NCI-H2081 (cell line): ENCODE measurements at places on chromosomes 5 and 9.

- DNase-seq, result peak; percentile 69
Measured at GRCh38 chr9:76756268-76756640, 8.0 kb upstream of the PCA3 start.

- DNase-seq, result no peak
Measured at GRCh38 chr9:11141357-11141756, 528.6 kb upstream of the PTPRD start.

- no peak for DNase-seq
Measured at GRCh38 chr5:112217843-112218579, 201.1 kb downstream of the EPB41L4A start.

GRCh38 chr5:107104040-107104995 is 566.4 kb downstream of the EFNA5 start:
- DNase-seq, result no peak

DNA sequence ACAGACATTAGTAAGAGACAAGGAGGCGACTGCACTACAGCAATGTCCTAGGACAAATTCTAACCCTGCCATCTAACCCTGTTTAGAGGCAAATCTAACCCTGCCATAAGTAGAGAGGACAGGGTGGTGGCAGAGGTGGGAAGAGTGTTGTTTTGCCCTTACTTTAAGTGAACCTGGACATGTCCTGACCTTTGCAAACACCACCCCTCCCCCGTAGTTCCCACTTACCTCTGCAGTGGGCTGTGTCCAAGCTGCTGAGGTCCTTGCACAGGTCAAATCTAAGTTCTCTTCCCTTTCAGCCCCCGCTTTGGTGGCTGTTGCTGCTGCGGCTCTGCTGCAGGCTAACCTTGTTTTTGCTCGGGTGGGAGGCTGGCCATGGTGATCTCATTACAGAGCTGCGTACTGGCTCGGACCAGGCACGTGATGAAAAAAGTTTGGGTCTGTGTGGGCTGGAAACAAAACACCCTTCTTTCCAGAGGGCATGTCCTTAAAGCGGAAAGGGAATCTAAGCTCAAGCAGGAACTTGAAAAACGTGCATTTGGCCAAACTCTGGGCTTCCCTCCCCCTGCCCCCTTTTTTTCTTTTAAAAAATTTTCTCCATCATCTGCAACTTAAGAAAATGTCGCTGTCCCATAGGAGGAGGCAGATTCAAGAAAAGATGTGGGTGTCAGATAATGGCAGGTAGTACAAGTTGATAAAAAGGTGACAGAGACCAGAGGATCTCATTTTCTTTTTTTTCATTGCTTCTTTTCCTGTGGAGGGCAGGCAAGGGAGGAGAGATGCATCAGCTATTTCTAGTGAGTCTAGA is at the start of gene FAXDC2:
FAXDC2 (minus strand) TSS at position 349 of the 808 bp plus-strand sequence. CDS start 12,425 bp downstream, outside the sequence.
- DNase-seq, result no peak

DNA sequence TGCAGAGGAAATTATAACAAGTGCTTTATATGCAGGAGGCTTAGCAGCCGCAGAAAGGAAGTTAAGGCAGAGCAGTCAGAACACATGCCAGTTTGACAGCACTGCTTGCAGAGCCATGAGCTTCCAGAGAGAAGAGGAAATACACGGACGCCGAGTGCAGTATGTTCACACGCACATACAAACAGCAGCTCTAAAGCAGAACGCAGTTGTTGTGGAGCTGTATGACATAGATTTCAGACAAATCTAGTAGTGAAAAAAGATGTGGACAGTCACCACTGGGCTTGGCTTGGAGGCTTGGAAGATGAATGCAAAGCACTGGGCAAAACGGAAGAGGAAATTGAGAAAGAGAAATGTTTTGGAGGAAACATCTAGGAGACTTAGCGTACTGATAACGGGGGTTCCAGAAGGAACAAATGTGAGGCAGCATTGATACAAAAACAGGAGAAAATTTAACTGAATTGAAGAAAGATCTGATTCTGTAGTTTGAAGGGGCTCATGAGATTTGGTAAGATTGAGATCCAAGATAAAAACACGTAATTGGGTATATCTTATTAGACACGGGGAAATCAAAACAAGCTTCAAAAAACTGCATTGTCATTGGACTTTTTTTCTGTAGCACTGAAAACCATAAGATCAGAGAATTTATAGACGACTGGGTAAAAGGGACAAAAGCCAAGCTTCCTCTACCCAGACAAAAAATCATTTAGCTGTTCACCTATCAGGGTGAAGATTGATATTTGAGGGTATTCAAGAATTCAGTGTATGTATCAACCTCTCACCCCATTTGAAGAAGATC is 19.6 kb upstream of the ROPN1L start:
- no peak for DNase-seq

DNA sequence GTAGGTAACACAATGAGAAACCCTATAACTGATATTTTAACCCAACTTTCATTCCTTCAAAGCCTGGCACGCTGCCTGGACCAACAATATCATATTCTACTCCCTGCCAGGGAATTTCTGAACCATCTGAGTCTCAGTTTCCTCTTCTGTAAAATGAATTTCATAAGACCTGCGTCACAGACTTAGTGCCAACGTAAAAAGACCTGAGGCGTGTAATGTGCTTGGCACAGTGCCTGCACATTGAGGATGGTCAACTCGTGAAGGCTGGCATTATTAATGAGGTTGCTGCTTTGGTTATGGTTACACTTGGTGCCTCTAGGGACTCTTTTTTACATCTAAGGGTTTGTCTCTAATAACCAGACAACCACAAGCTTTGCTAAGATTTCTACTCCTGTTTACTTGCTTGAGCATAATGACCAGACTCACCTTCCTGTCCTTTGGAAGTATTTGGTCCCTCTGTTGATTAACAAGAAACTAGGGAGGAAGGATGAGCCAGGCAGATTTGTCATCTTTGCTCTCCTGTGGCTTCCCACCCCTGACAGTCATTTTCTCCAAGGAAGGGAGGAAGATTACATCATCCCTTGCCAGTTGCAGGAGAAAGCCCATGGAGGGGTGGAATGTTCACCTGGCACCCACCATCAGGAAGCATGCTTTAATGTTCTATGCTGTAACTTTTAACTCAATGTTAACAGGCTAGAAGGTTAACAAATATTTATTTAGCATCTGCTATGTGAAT is 79.0 kb downstream of the PAPPA start:
- DNase-seq, result no peak

GRCh38 chr9:136006169-136006568 is 45.0 kb upstream of the UBAC1 start:
- DNase-seq, result no peak

- no peak for DNase-seq
Measured at GRCh38 chr5:132394667-132395259, 25.3 kb downstream of the SLC22A5 start.

DNA sequence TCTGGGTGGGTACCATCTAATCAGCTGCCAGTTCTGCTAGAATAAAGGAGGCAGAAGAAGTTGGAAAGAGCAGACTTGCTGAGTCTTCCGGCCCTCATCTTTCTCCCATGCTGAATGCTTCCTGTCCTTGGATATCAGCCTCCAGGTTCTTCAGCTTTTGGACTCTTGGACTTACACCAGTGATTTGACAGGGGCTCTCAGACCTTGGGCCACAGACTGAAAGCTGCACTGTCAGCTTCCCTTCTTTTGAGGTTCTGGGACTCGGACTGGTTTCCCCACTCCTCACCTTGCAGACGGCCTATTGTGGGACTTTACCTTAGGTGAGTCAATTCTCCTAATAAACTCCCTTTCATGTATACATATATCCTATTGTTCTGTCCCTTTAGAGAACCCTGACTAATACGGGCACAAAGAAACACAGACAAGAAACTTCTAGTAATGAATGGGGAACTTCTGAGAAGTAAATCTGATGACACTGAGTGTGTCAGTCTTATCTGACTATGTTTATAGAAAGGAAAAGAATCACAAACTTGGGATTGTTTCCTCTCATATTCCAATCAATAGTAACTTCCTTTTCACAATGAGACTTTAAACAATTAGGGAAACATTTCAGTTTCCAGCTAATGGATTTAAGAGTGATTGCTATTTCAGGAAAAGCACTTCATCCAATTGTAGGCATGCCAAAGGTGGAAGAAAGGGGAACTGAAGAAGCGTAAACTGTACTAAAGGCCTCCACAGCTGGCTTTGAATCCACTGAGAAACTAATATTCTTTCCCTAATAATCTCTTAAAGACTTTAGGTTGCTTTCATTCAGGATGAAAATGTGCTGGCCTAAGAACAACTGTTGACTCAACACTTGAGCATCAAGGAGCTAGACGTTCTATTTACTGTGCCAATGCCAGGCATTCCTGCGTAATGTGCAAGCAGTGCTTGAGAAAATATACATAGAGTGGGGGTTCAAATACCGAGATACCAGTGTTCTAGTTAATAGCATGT is 127.9 kb upstream of the PTGER4 start:
- no peak for DNase-seq

GRCh38 chr9:95084254-95084934 is 233.1 kb downstream of the FANCC start:
- DNase-seq, result no peak

DNA sequence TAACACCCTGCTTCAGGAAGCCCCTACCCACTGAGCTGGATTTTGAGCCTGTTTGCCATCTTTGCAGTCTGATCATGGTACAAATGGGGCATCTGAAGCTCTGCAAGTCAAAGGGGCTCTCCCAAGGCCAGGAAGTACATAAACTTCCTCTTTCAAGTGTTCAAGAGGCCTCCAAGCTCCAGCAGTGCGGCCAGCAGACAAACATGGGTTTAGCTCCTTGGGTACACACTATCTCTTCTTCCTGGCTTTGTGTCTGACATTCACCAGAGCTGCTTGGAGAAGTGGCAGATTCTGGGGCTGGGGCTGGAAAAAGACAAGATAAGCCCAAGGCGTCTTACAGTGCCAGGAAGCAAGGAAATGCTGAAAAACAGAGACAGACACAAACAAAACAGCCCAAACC is 34.1 kb downstream of the LAMC3 start:
- DNase-seq, result no peak

DNA sequence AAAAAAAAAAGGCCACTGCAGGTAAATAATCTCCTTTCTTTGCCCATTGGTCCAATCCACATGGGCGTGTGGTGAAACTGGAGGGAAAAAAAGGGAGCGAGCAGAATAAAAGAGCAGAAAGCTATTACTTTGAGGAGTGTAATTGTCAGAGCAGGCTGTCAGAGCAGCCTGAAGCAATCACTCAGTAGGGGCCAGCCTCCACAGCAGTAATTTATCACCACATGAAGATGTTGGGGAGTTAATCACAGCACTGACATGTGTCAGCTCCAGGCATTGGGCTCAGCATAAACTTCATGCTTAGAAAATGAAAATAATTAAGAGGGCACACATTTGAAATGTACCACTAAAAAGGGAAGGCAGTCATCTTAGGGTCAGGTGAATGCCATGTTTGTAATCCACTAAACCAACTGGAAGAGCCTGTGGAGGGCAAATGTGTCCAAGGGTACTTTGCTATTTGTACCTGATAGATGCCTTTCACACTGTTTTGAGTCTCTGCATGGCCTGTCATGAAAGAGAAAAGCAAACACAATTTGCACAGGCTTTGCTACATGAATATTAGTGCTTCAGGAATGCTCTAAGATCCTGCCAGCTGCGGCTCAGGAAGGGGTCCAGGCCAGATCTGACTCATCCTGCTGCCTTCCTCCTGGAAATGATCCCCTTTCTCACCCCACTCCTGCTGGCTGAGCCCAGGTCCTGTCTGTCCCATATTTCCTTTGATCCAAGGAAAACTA is 2.9 kb upstream of the PTGER4 start:
- DNase-seq, result peak; percentile 56

DNA sequence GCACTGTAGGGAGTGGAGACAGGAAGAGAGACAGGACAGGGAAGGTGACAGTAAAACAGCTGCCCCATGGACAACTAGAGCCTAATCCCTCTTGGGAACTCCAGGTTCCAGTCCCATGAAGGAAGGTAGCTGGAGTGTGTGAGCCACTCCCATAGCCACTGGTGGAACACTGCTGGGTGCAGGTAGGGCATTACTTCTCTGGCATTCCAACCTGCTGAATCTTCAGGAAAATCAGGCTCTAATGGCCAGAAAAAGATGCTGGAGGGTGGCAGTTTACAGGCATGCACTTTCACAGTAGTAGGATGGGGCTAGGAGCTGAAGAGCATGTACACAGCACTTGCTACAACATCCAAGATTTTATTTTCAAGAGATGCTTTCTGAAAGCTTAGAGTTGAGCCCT is 259.4 kb downstream of the AUH start:
- no peak for DNase-seq

GRCh38 chr9:89417832-89418473 is 80.0 kb downstream of the SEMA4D start:
- no peak for DNase-seq

DNA sequence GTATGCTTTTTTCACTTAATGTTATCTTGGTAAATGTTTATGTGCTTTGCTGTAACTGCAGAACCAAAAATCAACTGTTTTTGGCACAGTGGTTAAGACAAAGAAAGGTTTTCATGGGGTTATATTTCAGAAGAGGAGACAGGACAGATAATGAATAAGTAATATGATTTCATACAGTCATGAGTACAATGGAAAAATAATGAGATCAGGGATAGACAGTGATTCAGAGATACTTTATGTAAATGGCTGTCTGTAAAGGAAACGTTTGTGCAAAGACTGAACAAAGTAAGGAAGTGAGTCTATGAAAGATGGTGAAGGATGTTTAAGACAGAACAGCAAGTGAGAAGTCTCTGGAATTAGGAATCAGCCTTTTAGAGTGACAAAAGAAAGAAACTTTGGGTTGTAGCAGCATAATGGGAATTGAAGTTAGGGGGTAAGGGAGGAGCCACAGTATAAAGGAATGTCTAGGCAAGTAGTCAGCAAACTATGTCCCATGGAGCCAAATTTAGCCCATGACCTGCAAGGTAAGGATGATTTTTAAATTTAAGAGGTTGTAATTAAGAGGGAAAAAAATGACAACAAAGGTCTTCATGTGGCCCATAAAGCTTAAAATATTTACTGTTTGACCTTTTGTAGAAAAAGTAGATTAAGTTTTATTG is 55.0 kb downstream of the TNPO1 start:
- no peak for DNase-seq

- no peak for DNase-seq
Measured at GRCh38 chr9:96719521-96719920, 58.4 kb downstream of the ZNF510 start.

DNA sequence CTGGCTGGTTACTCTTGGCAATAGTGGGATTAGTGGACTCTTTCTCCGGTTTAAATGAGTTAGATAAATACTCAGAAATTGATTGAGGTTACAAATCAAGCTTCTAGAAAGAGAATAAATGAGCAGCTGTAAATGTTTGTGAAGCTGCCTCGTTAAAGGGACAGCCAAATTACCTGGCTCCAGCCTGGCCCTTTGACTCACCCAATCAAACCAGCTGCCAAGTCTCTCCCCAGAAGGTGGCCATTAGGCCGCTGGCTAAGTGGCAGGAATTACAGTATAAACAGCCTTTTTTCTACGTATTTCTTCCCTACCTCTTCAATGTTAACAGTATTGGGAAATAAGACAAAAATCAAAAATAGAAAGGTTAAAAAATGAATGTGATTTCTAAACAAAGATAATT is 46.0 kb upstream of the SRFBP1 start:
- peak; percentile 58 for DNase-seq

- DNase-seq, result peak; percentile 94
Measured at GRCh38 chr9:5843794-5844471, 11.0 kb upstream of the ERMP1 start.

GRCh38 chr9:117368684-117369230 is 46.1 kb downstream of the ASTN2 start:
- no peak for DNase-seq

- DNase-seq, result no peak
Measured at GRCh38 chr5:124884114-124884513, 137.7 kb upstream of the ZNF608 start.
